MM.1S (cell line): ENCODE measurements at places on chromosomes 11 and 22.

DNA sequence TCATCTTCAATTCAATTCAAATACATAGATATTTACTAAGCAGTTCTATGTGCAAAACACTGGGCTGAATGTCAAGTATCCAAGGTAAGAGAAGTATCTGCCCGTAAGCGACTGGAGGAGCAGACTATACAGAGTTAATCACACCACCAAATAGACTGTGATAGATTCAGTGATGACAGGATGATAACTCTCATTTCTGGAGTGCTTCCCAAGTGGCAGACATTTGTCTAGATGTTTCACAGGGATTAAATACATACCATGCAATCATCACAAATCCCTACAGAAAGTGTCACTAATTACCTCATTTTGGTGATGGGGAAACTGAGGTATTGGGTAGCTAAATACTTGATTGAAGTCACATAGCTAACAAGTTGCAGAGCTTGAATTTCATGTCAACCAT is 508.7 kb upstream of the TENM4 start:
- DNase-seq = no peak

DNA sequence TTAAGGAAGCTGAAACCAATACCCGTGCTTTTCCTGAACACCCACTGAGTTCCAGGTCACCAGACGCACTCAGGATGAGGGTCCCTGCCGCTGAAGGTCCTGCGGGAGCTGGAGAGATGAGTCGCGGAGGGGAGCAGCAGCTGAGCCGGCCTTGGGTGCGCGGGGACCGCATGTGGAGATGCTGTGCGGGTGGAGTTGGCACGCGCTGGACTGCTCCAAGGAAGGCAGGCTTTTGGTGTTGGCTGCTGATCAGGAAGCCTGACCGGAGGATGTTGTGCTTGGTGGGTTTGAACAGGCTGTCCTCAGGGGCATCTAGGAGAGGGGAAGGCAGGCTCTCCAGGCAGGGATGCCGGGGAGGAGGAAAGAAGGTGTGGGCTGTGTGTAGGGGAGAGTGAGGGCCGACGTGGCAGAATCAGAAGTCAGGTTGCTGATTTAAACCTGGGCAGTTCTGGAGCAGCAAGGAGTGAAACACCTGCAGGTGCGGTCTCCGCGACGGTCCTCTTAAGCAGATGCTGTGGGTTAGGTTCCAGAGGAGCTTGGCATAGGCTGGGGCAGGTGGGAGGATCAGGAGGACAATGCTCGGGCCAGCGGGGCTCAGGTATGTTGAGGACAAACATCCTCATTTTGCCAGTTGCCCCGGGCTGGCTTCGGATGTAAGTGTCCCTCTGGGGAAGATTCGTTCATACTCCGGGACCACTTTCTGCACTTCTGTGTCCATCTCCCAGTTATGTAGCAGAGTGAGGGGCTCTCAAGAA is 197.5 kb upstream of the B3GAT1 start:
- no peak for DNase-seq

DNA sequence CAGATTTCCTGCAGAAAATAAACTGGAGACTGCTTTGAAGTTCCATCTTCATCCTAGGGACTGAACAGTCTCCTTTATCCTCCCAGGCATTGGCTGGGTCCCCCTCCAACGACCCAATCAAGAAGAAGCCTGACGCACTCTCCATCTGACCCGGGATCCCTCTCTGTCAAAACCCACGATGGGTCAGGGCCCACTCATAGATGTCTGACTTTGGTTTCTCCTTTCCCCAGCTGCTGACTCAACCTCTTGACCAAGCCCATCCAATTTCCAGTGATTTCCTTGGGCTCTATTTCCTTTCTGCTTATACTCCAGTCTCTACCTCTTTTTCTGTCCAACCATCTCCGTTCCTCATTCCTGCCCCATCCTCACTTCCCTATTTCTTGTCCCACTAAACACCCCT is 189.7 kb downstream of the MIAT start:
- no peak for DNase-seq

DNA sequence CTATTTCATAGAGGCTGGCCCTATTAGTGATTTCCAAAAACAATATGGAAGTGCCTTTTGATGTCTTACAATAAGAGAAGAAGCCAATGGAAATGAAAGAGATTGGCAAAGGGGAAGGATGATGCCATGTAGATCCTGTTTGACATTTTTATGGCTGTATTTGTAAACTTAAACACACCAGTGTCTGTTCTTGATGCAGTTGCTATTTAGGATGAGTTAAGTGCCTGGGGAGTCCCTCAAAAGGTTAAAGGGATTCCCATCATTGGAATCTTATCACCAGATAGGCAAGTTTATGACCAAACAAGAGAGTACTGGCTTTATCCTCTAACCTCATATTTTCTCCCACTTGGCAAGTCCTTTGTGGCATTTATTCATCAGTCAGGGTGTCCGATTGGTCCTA is 91.4 kb downstream of the CD44 start:
- DNase-seq = no peak

DNA sequence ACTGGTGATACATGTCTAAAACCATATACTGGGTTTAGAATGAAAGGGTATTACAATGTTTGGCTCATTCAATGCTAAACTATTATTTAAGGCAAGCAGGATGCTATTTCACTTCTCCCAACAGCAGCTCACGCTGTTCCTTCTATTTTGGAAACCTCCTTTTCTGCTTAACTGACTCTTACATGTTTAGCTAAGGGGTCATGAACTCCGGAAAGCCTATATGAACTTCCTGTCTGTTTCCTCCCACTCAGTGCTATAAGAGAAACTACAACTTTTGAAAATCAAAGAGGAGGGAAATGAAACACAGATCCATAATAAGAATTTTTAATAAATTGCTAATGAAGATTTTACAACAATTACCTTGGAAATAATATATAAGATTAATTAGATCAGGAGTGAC is 30.9 kb downstream of the SLC36A4 start:
- no peak for DNase-seq

DNA sequence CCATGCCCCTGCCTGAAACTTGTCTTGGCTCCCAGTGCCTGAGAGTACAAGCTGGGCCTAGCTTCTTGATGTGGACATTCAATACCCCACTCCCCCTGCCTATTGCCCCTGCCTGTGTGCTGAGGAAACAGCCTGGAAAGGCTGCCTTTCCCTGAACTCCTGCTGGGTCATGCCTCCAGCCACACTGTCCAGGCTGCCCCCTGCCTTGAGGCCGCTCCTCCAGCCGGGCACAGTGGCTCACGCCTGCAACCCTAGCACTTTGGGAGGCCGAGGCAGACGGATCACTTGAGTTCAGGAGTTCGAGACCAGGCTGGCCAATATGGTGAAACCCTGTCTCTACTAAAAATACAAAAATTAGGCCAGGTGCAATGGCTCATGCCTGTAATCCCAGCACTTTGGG is 10.1 kb downstream of the CCS start:
- no peak for DNase-seq

DNA sequence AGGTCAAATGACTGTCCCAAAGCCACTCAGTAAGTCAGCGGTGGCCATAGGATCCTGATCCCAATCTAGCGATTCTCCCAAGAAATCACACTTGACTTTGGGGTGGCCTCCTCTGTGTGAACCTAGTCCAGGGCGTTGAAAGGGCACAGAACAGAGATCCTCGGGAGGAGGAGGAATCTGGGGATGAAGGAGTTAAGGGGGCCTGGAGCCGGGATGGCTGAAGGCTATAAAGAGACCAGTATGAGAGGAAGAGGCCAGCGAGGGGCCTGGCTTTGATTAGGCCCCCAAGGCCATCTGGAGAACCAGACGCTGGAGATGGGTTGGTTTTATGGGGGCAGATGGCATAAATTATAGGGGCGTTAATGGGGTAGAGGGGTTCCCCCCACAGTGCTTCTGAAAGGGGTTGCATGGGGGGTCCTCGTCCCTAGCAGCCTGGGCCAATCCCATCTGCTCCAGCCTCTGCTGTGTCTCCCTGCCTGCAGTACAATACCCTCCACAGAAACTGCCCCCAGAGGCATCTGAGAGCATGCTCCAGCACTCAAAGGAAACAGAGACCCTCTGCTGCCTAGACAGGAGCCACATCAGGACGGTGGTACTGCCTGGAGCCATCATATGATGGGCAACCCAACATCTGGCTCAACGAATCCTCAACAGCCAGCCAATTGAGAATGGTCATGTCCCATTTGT is 35.2 kb upstream of the TRIM29 start:
- DNase-seq = no peak

DNA sequence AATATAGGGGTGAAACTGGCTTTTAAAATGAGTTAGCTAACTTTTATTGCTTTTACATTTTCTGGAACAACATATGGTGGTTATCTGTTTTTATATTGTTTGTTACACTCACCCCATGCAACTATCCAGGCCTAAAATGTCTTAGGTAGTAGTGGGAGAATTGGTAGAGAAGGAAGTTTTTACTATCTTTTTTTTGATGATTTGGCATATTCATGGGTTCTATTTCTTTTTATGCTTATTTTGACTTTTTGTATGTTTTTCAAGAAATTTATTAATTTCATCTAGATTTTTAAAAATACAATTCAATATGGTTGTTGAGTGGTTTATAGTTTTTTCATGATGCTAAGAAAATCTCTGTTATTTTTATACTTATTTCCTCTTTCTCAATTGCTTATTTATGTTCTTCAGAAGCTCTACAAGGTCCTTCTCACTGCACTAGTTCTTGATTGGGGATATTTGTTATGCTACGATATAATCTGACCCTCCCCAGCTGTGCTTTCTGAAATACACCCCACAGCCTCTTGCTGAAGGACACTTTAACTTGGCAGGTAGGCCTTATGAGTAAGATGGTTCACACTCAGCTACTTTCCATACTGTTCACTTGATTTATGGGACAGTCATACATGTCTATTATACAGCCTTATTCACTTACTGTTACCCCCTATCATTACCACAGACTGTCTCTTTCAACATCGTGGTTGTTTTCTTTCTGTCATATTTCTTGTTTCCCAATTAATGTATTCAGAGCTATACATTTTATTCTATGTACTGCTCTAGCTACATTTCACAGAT is 431.2 kb downstream of the METTL15 start:
- DNase-seq = no peak

DNA sequence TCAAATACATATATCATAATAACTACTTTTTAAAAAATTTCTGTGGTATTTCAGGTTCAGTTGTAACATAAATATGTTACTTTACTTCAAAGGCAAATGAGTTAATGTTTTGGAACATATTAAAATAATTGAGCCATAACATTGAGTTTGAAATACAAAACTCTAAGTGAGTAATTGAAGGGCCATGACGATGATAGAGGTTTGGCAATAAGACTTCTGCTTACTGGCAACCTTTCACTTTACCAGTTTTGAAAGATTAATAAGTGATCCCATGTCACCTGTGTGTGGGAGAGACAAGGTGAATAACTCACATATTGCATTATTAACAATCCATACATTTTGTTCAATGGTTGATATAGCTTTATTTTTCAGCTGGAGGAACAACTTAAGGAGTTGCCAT is 144.4 kb downstream of the GRIA4 start:
- DNase-seq = no peak

DNA sequence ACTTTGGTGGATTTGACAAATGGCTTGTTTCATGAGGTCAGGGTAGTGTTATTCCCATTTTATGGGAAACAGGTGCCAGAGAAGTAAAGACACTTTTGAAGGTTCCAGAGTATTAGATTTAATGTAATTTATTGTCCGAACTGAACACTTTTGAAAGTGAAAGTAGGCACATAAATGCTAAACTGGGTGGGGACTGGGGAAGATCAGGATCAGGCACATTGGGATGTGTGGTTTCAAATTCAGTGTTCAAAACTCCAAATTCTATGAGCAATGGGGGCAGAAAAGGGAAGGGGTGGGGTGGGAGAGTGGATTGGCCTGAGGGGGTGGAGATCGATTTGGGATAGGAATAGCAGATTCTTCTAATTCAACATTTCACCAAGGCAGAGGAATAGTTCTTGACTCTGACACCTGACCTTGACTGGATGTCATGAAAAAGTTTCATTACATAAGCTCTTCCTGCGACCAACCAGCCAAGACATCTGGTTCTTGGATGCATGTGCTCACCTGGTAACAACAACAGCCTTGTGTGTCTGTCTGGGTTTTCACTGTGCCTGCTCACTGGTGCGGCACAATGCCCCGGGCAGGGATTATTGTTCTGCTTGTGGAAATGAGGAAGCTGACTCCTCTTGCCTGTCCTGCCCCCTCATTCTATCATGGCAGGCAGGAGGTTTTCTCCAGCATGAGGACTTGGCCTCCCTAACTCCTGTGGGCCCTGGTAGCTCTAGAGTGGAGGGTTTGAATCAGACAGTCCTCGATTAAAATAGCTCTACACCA is 10.8 kb downstream of the PPFIBP2 start:
- DNase-seq = no peak

GRCh38 chr11:17117262-17117661 is 39.8 kb upstream of the RPS13 start:
- no peak for DNase-seq
